ENCODE measurements at places on chromosomes 12 and 14.

- DNase-seq = no peak
These were observed 222.1 kb downstream of the C12orf42 start for GRCh38 chr12:103273645-103274044.

- DNase-seq = no peak
These were observed 22.6 kb upstream of the SNRPF start for GRCh38 chr12:95836185-95836609.

DNA sequence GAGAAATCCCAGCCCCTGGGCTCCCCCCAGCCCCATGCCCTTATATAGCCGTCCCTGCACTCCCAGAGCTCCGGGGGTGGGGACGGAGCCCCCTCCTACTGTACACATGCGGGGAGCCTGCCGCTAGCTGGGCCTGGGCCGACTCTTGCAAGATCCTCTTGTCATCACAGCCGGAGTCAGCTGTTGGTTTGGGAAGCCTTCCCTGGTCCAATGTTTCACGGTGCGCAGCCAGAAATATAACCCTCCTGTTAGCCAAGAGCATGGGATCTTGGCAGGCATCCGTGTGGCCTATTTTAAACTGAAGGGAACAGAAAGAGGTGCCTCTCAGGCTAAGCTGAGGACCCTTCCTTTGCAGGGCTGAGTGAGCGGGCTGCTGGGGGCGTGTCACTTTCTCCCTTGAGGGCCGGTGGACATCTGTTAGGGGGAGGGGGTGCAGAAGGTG is 175.3 kb downstream of the TSPAN9 start:
- no peak for DNase-seq

- no peak for DNase-seq
These were observed 123.4 kb downstream of the SLC25A47 start for GRCh38 chr14:100446572-100446971.

- DNase-seq = no peak
These were observed 42.9 kb downstream of the SFSWAP start for GRCh38 chr12:131753757-131754156.

DNA sequence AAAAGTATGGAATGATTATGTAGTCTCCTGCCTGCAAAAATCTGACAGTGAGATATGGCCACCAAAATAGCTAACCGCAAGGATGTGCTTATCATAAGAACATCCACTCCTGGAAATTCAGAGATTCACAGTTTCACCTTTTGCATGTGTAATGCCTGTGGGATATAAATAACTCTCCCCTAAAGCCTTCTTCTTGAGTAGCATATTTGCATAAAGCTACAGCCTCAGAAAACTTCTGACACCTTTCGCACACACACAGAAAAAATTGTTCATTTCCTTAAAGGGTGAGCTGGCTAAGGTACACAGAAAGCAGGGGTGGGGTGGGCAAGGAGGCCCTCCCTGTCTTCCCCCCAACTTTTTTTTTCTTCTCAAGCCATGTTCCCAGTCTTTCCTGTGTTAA is 3.1 kb upstream of the IGF1 start:
- DNase-seq = no peak

DNA sequence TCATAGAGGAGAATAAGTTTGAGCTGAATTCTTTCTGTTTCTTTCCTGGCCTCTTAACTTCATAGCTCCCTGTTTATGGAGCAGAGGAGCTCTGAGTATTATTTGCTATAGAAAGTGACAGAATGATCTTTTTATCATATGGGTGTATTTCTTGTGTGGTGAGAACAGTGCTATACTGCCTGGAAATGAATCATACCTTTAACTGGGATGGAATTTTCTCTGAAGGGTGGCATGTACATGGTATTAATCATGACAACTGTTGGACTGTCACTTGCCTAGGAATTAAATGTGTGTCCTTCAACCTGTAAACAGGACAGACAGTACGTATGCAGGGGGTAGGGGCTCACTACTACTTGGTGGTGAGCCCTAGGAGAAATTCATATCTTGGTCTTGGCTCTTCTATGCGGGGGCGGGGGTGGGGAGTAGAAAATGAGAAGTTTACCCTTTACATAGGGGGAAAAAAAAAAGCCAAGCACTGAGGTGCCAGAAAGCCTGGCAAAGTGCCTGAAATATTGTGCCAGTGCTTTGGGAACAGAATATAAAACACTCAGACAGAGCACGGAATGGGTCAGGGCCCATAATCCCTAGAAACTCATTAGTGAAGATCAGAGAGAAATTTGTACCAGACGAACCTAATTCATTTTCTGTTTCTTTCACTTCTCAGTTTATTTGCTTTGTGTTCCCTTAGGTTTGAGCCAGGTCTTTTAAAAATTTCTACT is 33.8 kb downstream of the ARMH4 start:
- no peak for DNase-seq

DNA sequence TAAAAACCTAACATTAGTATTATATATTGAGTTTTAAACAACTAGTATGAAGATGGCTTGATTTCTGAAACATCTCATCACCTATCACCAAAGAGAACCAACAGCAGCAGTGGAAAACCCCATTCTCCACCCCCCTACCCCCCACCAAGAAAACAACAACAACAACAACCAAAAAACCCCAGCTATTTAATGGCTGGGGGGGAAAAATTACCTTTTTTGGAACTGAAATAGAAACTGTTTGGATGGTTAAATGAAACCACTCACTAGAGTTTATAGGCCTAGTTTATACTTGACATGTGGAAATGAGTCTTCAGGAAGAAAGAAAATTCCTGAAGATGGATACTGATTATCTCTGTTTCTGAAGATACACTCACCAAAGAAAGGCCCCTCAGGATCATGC is 30.3 kb downstream of the PPP2R5E start:
- DNase-seq = no peak

DNA sequence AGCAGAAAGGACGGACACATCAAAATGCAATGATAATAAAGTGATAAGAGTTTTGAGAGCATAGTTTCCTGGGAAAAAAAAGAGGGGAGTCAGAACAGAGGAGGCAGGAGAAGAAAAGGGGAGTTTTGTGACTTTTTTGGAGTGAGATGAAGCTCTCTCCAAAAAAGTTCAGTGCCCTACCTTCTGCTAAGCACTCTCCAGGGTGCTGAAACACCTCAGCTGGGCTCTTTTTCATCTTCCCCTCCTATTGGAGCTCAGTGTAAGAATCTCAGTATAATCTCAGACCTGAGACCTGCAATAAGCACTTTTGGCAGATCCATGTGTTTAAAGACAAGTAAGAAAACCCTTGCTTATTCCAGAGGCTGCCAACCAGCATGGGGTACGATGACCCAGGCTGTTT is 58.9 kb upstream of the SRRM4 start:
- DNase-seq = no peak

DNA sequence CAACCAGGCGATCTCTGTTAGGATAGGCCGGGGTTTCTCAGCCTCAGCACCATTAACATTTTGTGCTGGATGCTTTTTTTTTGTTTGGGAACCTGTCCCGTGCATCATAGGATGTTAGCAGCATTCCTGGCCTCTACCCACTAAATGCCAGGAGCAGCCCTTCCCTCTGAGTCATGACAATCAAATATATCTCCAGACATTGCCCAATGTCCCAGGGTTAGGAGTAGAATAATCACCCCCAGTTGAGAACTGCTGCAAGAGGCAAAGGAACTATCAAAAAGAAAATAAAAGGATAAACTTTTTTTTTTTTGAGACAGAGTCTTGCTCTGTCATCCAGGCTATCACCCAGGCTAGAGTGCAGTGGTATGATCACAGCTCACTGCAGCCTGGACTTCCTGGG is 76.0 kb downstream of the ACACB start:
- no peak for DNase-seq

GRCh38 chr14:79641371-79641770 is 569.9 kb downstream of the DIO2 start:
- no peak for DNase-seq

GRCh38 chr12:12380949-12381593 is 24.2 kb downstream of the BORCS5 start:
- DNase-seq = no peak
